ENCODE measurements at places on chromosomes 11 and 22.

- DNase-seq: no peak
These were observed 53.5 kb upstream of the SLC35C1 start for GRCh38 chr11:45751430-45751829.

DNA sequence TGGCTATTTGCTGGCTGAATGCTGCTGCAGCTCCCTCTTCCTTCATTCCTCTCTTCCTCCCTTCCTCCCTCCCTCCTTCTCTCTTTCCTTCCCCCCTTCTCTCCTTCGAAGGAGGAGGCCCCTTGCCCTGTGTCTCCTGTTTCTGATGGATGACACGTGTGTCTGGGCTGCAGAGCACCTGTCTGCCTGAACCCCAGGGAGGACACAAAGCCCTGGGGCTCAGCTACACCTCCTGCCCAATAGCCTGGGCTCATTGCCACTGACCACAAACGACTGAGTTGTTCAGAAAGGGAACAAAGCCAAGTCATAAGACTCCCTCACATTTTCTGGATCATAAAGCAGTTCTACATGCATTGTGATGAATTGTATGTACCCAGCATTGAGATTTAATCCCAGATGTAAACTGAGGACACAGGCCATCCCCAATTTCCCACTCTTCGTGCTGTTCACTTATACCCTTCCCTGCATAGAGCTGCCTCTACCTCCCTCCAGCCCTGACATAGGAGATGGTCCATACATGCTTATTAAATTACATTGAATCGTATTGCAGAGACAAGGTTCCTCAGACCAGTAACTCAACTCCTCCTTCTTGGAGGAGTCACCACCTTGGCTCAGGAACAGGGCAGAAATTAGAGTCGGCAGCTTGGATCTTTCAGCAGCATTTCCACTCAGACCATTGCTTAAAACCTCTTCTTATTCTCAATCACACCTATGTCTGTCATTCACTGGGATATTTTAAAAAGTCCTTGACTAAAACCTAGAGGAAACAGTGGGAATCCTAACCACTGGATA is 1.2 kb downstream of the CSRP3 start:
- DNase-seq: no peak

DNA sequence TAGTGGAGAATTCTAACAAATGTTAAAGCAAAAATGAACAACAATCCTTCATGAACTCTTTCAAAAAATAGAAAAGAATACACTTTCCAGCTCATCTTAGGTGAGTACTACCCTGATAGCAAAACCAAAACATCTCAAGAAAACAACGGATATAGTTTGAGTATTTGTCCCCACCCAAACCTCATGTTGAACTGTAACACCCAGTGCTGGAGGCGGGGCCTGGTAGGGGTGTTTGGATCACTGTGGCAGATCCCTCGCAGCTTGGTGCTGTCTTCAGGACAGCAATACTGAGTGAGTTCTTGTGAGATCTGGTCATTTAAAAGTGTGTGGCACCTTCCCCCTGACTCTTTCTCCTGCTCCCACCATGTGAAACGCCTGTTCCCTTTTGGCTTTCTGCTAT is 27.0 kb downstream of the NCAPD3 start:
- DNase-seq: no peak

- DNase-seq: no peak
These were observed 12.6 kb upstream of the UCP2 start for GRCh38 chr11:73995247-73995646.

- DNase-seq: no peak
These were observed 126.8 kb downstream of the CTNND1 start for GRCh38 chr11:57888386-57888785.

DNA sequence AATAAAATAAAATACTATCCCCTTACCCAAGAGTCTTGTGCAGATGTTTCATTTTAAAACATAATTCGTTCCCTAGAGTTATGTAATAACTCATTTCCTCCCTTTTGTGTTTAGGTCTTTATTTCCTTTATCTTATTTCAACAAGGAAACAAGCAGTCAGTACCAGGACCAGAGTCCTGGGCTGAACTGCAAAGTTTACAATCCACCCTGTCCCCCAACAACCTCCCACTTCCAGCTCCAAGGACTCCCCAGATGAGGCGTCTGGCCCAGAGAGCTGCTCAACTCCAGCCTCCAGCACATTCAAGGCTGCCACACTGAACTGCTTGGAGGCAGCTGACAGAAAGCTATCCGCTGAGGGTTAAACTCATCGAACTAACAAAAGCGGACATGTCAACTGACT is 4.5 kb downstream of the POLDIP3 start:
- no peak for DNase-seq

DNA sequence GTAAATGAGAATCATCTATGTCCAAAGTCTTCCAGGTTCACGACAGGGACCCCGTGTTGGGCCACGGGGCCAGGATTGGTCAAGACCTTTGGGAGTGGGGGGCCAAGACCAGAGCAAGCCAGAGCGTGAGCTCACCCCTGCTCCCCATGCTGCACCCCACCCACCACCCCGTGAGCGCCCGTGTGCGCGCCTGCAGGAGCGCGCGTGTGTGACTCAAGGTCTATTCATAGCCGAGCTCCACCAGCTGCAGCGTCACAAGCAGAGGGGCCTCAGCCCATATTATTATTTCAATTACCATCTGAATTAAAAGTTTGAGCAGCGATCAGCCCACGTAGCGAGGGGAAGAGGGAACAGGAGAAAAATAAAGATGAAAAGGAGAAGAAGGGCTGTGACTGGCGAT is 5.2 kb downstream of the KCNJ4 start:
- no peak for DNase-seq

GRCh38 chr11:78449866-78450265 is 32.2 kb upstream of the GAB2 start:
- no peak for DNase-seq

GRCh38 chr11:108786281-108786990 is 121.6 kb downstream of the DDX10 start:
- no peak for DNase-seq

GRCh38 chr11:10696468-10697322 is 3.1 kb upstream of the IRAG1 start:
- DNase-seq: no peak

- no peak for DNase-seq
These were observed 2.7 kb upstream of the MAPK12 start for GRCh38 chr22:50264104-50264745.

- DNase-seq: no peak
These were observed 4.4 kb downstream of the PKNOX2 start for GRCh38 chr11:125168918-125169456.

DNA sequence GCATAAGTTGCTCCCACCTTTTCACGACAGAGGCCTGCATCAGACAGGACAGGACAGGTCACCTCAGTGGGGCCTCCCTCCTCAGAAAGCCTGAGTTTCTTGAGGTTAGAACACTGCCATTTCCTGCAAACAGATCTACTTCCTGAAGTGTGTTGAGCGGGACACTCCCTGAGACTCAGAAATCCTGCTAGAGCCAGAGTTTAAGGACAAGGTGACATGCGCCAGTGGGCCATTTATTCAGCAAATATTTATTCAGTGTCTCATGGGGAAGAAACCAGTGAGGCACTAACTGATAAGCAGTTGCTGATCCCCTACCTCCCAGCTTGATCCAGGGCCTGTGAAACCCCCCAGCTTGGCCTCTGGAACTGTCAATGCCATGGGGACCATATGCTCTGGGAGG is 454.6 kb downstream of the SOX6 start:
- DNase-seq: no peak

DNA sequence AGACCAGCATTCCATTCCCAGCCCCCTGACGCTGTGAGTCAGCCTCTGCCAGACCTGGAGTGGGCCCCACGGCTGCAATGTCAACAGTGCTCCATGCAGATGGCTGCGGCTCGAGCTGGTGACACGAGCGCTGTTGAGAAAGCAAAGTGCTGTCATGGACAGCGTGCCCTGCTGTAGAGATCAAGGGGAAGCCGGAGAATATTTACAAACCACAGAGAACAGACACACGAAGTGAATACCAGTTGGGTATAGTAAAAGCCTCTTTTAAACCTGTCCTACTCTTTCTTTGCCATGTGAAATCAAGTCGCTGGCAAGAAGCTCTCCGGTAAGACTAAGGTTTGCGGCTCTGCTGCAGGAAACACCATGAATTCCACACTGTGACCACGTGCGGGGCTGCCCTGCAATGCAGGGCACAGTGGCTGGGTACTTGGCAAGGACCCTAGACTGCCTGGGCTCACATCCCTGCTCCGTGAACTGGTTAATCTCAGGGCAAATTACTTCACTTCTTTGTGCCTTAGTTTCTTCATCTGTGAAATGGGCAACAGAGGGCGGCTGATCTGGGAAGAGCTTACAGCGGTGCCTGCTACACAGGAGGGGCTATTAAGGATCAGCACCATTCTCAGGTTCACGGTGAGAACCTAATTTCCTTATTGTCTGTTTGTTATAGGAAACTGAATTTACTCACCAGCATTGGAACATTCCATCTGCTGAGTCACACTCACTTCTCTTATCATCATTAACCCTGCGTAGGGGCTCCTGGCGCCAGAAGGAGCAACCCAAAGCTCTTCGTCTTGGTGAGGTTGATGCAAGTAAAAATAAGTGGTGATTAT is 27.8 kb upstream of the ELFN2 start:
- DNase-seq: peak; percentile 6

DNA sequence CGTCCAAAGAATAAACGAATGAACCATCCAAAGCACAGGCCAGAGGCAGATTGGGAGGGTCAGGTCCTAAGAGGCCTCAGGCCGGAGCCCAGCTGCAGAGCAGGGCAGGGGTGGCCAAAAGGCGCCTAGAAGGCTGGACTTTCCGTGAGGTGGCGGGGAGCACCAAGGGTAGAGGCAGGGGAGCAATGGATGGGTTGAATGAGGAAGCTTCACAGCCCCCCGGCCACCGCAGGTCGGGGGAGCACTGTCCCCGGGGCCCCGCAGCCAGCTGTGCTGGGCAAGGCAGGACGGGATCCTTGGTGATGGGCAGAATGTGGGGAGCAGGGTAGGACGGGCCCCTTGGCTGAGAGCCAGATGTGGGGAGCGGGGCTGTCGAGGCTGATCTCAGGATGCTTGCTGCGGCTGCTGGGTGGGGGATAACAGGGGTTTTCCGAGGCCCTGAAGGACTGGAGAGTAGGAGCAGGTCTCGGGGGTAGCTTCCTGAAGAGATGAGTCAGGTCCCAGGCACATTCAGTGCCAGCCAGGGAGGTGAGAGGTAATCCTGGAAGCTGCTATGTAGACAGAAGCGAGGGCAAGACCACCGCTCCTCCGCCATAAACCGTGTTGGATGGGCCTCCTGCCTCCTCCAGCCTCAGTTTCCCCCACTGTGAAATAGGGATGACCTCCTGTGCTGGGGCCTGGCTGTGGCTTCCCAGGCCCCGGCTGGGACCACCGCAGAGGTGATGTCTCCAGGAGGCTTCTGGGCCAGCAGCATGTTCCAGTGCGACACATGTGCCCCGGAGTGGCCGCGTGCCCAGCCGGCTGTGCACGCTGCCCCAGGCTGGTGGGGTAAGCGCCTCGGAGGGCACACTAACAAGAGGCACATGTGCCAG is 34.6 kb upstream of the KCNQ1OT1 start:
- peak; percentile 65 for DNase-seq

DNA sequence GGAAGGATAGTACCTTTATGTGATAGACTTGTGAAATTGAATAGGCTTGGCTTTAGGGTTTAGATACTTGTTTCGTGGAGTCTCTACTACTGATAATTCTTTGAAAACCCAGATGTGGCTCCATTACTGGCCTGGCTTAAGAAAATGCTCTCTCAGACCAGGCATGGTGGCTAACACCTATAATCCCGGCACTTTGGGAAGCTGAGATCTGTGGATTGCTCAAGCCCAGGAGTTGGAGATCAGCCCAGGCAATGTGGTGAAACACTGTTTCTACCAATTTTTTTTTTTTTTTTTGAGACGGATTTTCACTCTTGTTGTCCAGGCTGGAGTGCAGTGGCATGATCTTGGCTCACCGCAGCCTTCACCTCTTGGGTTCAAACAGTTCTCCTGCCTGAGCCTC is 40.9 kb downstream of the ATG13 start:
- no peak for DNase-seq

- DNase-seq: no peak
These were observed 364.0 kb downstream of the CASP12 start for GRCh38 chr11:104534278-104534677.

GRCh38 chr11:69533296-69534165 is 52.1 kb downstream of the LINC01488 start:
- DNase-seq: no peak

GRCh38 chr22:37428649-37429586 is 1.6 kb upstream of the ELFN2 start:
- DNase-seq: no peak

DNA sequence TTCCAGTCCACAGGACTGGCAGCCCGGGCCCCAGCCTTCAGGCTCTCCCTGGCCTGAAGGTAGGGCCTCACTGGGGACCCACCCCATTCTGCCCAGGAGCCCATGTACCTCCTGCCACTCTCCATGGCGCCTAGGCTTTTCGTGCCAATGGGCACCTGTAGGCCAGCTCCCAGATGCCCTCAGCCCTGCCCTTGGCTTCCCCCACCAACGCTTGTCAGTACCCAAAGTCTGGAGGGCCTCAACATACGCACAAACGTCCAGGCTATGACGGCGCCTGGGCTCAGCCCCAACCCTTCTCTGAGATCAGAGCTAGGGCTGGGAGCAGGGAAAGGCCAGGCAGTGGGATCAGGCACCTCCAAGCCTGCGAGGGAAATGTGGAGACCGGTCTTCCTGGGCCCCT is 816.9 kb upstream of the LUZP2 start:
- no peak for DNase-seq
